Left cardiac atrium (tissue), 4 donors: ENCODE measurements at places on chromosomes 2 and 18.

DNA sequence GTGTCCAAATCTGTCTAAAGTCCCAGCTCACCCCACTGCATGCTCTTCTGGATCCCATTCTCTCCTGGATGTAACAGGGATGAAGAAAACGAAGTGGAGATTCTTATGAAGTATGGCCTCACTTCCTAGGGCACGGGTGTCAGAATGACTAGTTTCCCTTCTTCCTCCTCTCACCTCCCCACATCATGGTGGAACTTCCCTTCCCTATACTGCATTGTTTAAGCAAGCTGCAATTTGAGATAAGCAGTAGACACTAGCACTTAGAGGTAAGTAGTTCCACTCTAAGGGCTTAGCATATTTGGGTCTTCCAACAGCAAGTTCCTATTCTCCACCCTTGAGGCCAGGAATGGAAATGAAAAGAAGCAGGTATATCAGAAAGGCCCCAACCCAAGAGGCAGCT, 29.7 kb downstream of the SLC4A5 start:
- no peak for DNase-seq

- DNase-seq = no peak
Observed at GRCh38 chr2:44330801-44331200, 30.5 kb downstream of the PREPL start.

GRCh38 chr2:189347540-189347939, 93.7 kb upstream of the WDR75 start:
- no peak for DNase-seq

- peak; percentile 77 for DNase-seq
Observed at GRCh38 chr18:63161761-63162195, 157.8 kb downstream of the BCL2 start.

- peak; percentile 61 for DNase-seq
Observed at GRCh38 chr2:181456660-181457120, 496 bp upstream of the ITGA4 start.

DNA sequence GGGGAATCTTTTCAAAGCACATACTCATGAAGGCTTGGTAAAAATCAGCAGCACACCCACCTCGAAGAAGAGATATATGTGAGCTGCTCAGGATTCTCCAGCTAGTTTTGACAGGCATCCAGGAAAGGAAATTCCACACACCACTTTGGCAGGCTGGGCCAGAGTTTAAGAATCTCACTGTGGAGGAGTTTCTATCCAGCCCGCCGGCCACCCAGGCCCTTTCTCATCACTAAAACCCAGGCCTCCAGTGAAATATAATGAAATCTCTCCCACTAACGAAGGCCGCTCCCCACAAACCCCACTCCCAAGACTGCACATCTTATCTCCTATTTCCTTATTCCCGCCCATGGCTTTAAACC, 202.0 kb downstream of the GLI2 start:
- DNase-seq = peak; percentile 55

- DNase-seq = no peak
Observed at GRCh38 chr18:43760010-43760409, 482.7 kb upstream of the SYT4 start.

- DNase-seq = no peak
Observed at GRCh38 chr2:21590026-21590690, 466.4 kb downstream of the TDRD15 start.

GRCh38 chr18:57343833-57344232, 8.5 kb upstream of the ST8SIA3 start:
- DNase-seq = no peak

- no peak for DNase-seq
Observed at GRCh38 chr2:141946016-141946415, 184.8 kb downstream of the LRP1B start.

- no peak for DNase-seq
Observed at GRCh38 chr2:46770622-46771021, 145.0 kb downstream of the MCFD2 start.
